Stimulated activated CD4-positive, alpha-beta T cell treated with anti-CD3 and anti-CD28 coated beads, Interleukin-1b, Interleukin-23, amount 100 ng/mL, for 1 hour (primary cell): ENCODE measurements at places on chromosomes 12 and 14.

DNA sequence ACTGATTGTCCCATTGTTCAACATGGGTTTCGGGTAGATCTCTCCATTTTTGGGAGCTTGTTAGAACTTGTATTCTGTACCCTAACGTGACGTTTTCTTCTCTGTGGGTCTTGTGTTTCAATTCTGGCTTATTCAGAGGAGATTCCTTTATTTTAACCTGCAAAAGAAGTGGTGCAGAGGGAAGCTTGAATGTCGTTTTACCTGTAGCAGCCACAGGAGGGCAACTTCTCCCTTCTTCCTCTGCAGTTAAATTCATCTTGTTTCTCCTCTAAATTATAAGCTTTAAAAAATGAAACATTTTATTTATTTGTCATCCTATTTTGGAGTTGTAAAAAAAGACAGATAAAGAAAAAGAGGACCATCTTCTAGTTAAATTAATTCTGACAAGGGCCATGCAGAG lies 13.7 kb upstream of the CLEC4D start:
- no peak for DNase-seq

DNA sequence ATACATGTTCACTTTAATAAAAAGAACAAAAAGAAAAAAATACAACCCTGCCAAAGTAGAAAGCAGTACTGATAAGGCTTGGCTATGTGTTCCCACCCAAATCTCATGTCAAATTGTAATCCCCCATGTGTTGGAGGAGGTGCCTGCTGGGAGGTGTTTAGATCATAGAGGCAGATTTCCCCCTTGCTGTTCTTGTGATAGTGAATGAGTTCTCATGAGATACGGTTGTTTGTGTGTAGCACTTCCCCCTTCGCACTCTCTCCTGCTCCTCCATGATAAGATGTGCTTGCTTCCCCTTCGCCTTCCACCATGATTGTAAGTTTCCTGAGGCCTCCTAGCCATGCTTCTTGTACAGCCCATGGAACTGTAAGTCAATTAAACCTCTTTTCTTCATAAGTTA lies 59.9 kb downstream of the USP15 start:
- no peak for DNase-seq

- no peak for DNase-seq
These were observed 212.8 kb upstream of the BMP4 start for GRCh38 chr14:54169254-54169924.

DNA sequence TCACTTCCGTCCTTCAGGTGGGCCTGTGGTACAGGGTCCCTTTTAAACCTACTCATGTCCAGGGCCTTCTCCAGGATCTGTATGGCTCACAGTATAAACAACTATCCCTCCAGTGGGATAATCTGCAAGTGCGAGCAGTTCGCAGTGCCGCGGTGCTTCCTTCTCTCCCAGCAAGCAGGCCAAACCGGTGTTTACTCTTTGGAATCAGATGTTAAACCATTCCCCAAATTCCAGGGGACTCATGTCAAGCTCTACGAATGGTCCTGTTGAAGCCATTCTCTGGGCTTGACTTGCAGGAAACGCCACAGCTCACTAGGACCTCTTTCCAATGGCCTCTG lies 59.6 kb downstream of the OR11H12 start:
- no peak for DNase-seq

DNA sequence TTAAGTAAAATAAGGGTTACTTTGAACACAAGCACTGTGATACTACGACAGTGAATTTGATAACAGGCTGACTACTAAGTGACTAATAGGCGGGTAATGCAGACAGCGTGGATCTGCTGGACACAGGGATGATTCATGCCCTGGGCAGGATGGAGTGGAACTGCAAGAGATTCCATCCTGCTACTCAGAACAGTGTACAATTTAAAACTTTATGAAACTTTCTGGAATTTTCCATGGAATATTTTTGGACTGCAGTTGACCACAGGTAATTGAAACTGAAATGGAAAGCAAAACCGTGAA lies 46.0 kb downstream of the YEATS4 start:
- DNase-seq, result no peak

DNA sequence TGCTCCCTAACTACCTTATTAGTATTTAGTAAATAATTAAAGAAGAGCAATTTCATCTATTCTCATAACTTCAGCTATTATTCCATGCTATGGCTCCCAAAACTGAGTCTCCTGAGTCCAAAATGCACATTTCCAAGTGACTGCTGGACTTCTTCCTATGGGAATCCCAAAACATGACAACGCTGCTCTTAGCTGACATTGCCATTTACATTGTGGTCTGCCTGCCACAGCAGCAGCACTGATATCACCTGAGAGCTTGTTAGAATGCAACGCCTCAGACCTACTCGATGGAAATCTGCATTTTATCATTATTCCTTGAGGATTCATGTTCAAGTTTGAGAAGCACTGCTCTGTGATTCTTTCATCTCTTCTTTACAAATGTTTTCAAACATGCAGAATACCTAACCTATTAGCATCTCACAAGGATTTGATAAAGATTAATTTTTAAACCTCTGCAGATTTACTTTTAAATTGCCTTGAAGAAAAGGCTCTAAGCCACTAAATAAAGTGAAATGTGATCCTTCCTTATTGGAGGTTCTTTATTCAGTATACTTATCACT lies 77.7 kb downstream of the SEC23A start:
- DNase-seq, result no peak

GRCh38 chr12:110349096-110349495 lies 54.4 kb downstream of the ANAPC7 start:
- DNase-seq, result no peak

DNA sequence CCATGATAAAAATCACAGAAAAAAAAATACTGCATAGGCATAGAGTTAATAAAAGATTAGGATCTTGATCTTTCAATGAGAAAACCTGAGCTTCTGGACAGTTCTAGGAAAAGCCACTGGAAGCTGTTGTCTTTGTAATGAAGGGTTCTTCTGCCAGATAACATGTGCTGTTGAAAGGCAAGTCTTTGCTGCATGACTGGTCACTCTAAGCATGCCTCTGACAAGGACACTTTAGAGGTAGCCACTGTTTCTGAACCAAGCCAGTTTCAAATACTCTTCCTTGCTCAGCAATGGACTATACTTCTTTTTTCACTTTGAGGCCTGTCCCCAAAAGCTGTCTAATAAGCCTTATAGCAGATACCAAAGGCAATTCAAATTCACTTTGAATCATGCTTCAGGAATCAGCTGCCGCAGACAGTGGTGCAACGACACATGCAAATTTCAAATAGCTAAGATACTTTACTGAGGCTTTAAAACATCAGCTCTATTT lies 70.2 kb downstream of the BTG1 start:
- DNase-seq, result no peak

DNA sequence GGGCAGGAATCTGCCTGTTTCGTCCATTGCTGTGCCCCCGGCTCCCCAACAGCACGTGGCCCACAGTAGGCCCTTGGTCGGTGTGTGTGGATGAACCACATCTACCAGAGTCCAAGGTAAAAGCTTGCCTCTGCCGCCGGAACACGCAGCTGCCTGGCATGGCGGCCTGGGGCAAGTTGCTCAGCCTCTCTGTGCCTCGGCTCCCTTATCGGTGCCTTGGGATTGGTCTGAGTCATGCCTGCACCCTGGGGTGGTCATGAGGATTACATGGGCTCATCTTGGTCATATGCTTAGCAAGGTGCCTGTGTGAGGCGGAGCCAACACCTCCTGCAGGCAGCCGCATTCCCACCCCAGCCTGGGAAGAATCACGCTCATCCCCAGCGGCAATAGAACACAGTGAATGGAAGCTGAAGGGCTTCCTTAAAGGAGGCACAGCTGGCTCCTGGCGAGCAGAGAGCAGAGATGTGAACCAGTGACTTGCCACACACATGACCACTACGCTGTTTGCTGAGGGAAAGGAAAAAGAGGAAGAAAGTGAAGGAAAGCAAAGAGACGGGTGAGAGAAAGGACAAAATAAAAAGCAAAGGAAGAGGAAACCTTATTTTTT lies 5.5 kb upstream of the SCARB1 start:
- no peak for DNase-seq

- no peak for DNase-seq
These were observed 667.3 kb downstream of the SLC16A7 start for GRCh38 chr12:60263161-60263560.

DNA sequence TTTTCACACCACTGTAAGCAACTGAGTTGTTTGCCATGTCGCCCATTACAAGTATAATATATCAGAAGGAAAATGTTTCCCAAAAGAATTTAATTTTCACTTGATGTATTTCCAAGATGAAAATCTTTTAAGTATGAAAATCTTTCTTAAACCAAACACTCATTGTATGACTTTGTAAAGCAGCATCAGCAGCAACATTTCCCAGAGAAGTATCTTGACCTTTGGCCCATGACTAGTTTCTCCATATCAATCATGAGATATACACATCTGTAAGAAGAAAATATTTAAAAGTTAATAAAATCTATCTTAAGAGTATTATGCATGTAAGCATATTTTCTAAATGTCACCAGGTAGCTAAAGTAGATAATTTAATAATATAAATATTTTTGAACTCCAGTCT lies 52.8 kb downstream of the ATP2B1 start:
- no peak for DNase-seq

DNA sequence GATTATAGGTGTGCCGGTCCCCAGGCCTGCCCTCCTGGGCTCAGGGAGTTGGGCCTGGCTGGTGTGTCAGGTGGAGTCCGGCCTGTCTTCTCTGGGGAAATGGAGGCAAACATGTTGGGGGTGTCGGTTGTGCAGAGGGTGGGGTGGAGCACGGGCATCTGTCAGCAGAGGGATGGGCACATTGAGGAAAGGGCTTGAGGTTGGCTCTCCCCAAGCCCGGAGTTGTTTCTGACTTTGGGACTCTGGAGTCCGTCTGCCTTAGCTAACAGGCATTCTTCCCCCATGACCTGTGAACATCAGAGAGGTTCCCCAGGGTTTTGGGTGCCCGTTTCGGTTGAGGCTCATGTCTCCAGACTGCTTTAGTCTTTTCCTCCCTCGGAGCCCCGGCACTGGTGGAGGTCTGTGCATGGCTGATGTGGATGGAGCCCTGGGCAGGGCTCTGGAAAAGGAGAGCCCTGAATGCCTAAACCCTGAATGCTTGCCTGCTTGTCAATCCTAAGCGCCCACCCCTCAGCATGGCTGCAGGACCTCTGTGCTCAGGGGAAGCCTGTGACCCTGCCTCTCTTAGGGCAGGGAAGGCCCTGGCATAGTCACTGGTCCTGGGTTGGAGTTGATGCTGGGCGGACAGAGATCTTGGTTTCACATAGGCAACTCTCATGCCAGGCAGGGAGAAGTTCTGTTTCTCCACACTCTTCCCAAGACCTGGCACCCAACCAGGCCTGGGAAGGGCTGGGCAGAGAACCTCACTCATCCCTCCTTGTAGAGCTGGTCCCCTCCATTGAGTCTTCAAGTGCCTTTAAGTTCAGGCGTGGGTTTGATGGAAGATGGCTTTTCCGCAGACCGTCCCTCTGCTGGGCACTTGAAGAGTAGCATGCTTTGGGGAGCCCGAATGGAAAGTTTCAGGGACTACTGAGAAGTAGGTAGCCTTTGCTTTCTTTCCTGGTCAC lies 12.9 kb downstream of the NYNRIN start:
- no peak for DNase-seq

DNA sequence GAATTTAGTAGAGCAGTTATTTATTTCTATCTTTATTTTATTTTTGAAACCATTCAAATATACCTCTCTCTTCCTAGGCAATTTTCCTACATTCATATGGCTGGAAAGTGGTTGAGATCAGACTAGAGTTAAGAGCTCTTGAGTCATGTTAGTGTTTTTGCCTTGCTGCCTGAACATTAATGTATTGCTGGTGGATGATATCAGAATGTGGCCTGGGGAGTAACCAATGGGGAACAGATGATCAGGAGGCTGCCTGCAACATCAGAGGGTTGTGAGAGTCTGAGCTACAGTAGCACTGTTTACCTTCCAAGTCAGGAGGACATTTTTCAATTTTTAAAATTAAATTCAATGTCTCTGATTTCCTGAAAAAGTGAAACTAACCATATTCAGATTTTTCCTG lies 166.3 kb upstream of the TRHDE start:
- no peak for DNase-seq

- no peak for DNase-seq
These were observed 81.8 kb downstream of the IRF2BPL start for GRCh38 chr14:76946753-76947077.

DNA sequence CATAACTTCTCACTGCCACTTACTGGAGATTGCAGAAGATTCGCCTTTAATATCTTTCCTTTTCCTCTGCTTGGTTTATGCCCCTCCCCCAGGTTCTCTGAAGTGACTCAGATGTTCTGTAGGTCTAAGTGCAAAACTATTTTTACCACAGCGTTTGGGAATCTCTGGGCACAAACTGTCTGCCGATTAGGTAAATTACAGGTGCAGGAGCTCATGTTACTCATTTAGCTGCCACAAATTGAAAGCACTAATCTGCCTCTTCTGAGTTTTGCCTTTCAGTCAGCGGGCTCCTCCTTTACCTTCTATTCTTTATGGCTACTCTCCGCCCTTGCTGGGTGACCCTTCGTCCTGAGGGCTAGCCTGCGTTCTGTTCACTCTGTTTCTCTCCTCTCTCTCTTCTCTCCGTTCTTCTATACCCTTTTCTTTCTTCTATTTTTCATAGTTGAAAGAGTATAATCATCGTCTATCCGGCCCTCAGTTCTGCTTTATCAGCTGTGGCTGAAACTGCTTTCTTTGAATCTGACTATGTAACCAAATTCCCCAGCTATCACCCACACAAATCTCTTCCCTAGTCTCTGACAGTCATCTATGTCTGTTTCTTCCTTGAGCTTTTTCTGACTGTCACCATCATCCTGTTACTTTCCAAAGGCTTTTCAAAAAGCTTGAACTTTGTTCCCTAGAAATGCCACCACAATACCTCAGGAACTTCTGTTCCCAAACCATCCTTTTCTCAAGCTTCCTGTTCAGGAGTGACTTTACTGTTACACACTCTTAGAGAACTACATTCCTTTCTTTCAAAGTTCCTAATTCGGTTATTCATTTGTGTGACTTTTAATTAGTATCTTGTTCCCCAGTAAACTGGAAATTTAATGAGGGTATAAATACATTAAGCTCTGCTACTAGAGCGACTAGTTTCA lies 4.3 kb upstream of the MYF6 start:
- DNase-seq, result no peak

GRCh38 chr12:48351022-48351708 lies 446 bp upstream of the ZNF641 start:
- no peak for DNase-seq

GRCh38 chr12:124152731-124153130 lies 142.2 kb upstream of the RFLNA start:
- DNase-seq, result no peak

- no peak for DNase-seq
These were observed 51.4 kb downstream of the VCPKMT start for GRCh38 chr14:50064993-50065392.

GRCh38 chr12:69779928-69780327 lies 41.3 kb downstream of the RAB3IP start:
- no peak for DNase-seq

DNA sequence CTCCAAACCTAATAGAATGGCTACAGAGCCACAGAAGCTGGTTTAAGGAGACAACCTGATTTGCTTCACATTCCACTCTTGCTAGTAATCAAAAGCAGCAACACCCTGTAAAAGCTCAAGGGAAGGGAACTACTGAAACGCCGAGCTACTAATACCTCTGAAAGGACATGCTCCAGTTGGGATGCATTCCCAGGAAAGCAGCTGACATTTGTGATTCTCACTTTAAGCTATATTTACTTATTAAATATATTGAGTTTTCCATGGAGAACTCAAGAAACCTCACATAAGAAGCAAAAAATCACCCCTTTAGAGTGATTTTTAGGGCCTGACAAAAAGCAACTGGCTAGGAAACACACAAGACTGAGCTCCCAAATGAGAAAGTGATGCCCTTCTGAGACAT lies 1073.0 kb upstream of the FLRT2 start:
- DNase-seq, result no peak
